ENCODE measurements at places on chromosomes 5 and 9. TPM values are rescaled to one million over a fixed set of nuclear protein-coding genes. Genes with fewer than 3 reads are reported as not detected.

LOX gene
- 6.9 TPM for total RNA-seq

GPR150 gene
- 0.50 TPM for total RNA-seq

SOHLH1 gene
- total RNA-seq, result 0.17 TPM

LYRM7 gene
- 12.7 TPM for total RNA-seq

DDX4 gene
- total RNA-seq, result not detected

PCDHGA10 gene
- total RNA-seq, result 6.3 TPM

- no peak for DNase-seq
These were observed 3.4 kb downstream of the EPB41L4B start for GRCh38 chr9:109317311-109317978.

DNA sequence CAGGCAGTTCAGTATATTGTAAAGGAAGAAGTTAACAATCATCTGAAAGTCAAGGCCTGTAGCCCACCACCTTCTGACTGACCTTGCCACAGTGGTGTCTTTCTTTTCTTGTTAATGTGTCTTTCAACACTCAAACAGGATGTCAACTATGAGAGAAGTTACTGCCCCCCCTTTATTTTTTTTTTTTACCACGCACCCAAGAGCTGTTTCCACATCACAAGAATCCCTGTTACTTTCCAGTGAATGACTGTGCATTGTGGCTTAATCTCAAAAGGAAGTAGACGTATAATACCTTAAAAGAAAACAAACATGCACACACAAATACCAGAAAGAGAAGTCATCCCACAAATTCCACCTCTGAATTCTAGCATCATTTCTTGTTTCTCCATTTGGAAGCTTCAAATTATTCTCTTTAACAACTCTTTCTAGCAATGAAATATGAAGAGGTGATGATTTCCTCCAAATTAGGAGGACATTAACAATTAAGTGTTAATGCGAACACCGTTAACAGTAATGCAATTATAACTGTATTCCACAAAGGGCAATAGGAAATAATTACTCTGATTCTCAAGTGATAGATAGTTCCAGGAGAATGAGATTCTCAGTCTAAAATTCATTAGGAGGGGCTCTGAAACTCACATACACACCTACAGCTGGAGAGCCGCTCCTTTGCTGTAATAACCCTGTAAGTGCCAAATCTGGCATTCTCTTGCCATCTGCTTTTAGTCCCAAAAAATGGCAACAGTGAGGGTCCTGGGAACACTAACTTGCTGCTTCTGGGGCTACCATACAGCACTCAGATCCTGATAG is 201.0 kb downstream of the EFNA5 start:
- DNase-seq, result no peak

- no peak for DNase-seq
These were observed 47.4 kb downstream of the SPEF2 start for GRCh38 chr5:35665096-35665495.

DNA sequence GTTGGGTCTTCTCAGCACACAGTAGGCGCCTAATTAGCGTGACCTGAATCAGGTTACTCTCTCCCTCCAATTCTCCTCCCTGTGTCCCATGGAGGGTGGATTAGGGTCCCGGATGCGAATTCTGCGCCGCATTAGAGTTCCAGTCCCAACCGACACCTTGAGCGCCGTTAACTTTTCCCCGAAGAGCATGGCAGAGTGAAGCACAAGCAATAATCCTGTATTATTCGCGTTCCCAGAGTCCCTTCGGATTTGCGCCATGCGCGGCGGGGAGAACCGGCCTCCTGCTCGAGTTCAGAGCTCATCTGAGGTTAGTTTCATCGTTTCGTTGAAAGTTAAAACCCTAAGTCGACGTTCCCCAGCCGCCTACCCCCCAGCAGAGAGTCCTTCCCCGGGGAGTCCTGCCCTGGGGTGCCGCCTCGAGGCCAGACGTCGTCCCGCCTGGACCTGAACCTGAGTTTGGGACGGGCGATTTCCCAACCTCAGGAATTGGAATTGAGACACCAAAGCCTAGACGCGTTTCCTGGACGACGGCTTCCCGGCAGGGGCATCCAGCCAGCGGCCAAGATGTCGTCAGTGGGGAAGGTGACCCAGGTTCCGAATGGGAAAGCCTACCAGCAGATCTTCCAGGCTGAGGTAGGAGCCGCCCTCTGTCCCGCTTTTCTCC is at the start of gene CCDC180:
TSS of gene CCDC180 (plus strand) at position 160 of the 664 bp plus-strand sequence. CDS start at position 565, 405 bp downstream.
- peak; percentile 54 for DNase-seq

DNA sequence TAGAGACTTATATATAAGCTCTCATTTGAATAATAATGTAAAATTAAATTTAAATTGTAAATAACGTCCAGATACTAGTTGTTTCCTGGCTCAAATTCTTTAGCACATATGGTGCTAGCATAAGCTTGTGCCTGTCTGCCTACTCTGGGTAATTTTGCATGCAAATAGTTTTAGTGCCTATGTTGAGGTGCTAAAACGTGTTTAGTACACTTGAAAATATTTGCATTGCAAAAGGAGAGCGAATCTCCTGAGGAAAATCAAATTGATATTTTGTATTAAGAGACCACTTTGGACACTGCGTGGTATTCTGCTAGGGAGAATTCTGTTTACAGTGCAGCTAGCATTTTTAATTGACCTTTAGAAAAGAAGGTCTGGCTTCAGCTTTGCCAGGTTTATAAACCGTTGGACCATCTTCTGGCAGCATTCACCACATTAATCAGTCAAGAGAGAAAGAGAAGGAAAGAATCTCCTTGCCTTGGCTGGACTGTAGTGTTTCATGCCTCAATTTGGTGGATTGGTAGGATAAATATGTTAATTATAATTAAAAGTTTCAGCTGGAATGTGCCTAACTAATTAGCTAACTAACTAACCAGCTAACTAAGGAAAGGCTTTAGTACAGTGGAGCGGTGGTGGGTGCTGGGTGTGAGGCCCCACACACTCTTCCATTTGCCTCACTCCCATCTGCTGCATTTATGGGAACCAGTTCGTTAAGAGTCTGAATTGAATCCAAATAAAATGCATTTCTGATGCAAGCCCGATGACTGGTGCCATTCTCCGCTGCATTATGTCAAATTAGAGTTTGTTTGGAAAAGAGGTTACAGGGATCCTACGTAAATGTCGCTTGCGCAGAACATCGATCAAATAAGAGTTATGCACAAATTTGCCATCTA is 150.1 kb upstream of the MPDZ start:
- no peak for DNase-seq

DNA sequence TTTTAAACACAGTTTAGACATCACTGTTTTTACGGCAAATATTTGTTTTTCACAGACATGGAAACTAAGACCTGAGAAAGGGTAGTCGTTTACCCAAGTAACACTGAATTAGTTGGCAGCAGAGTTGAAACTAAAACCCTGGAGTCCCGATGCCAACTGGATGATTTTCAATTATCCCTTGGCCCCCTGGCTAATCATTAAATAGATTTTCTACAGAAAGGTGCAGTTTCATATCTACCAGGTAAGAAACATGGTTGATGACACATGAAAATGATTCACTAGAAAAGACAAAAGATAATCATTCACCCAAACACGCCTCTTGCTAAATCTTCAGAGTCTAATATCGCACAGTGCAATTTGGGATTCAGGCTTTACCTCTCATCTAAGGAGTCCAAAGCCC is 136.9 kb downstream of the SEMA5A start:
- no peak for DNase-seq

DNA sequence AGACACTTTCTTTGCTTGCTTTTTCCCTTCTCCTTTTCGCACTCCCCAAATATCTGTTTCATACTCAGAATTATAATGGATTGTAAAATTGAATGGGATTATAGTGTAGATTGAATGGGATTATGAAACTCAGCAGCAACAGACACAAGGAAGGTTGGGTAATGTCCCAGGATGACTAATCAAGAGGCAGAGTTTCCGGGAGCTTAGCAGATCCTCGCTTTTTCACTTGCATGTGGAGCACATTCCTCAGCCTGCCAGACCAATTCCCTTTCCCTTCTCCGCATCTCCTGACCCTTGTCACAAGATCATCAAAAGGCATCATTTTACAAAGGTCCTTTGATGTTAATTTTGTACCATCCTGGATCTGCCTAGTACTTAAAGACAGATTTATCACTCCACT is 55.1 kb upstream of the SLC1A1 start:
- no peak for DNase-seq

DNA sequence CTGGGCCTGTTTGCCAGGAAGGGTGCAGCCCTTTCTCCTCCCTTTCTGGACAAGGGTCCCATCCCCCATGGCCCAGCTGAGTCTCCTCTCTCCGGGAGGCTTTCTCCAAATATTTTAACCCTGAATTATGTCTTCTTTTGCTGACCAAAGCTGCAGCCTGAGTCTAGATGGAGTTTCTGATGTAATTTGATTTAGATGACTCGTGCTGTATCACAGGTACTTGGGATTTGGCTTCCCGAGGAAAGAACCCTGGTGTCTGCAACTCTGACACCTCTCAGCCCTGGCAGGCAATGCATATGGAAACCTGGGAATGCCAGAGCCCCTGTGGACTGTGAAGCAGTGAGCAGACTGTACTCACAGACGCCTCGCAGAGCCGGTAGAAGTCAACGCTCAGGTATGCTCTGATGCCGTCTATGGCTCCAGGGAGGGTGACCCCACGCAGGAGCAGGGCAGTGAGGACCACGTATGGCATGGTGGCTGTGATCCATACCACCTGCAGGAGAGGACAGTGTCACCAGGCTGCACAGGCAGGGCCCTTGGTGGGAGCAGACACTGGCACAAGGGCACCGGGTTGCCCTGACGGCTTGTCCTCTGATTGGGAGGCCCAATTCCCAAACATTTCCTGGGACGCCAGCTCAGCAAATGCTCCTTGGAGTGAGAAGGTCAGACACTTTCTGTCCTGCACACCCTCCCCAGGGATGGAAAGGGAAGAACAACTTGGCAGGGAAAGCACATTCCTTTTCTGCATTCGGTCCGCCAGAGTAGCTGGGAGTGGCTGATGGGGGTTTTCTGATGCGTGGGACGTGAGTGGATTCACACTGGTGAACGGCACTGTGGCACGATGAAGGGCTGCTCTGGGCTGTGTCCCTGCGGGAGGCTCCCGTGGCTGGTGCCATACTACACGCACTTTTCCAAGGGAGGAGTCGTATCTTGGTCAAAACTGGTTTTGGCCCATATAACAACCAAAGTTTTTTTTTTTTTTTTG is 24.7 kb downstream of the SLC6A3 start:
- no peak for DNase-seq

GRCh38 chr5:59786334-59786805 is 107.2 kb downstream of the PDE4D start:
- no peak for DNase-seq

DNA sequence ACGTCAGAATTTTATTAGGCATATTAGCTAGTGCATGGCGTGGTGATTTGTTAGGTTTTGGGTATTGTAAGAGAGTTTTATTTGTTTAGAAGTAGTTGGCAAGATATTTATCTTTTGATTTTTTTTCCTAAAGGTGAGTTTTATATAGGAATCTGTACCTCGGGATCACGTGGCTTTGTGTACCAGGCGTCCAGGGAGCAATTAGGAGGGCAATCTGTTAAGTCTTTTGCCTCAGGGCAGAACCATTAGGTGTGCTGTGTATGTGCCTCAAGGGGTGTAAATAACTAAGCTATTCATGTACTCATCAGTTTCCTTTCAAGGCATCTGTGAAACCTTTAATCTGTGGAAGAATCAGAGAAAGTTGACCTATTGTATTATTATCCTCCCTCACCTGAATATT is 39.4 kb downstream of the ZSWIM6 start:
- DNase-seq, result no peak

- DNase-seq, result no peak
These were observed 373.6 kb downstream of the BNC2 start for GRCh38 chr9:16496908-16497307.

GRCh38 chr5:139637438-139638089 is 10.6 kb upstream of the CXXC5 start:
- peak; percentile 79 for DNase-seq

DNA sequence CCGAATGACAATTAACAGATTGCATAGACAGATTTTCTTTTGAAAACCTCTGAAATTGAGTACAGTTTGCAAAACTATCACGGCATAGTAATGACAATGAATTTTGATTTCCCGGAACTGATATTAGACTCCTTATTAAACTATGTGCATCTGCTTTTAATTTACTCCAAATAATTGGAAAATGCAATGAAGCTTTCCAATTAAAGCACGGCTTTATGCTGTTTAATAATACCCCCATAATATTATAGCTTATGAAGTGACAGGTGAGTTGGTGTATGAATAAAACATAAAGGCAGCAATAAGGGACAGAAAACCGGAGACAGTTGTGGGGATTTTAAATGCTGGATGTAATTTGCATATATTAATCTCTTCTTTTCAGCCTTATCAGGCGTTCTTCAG is 110.6 kb downstream of the MVB12B start:
- no peak for DNase-seq

DNA sequence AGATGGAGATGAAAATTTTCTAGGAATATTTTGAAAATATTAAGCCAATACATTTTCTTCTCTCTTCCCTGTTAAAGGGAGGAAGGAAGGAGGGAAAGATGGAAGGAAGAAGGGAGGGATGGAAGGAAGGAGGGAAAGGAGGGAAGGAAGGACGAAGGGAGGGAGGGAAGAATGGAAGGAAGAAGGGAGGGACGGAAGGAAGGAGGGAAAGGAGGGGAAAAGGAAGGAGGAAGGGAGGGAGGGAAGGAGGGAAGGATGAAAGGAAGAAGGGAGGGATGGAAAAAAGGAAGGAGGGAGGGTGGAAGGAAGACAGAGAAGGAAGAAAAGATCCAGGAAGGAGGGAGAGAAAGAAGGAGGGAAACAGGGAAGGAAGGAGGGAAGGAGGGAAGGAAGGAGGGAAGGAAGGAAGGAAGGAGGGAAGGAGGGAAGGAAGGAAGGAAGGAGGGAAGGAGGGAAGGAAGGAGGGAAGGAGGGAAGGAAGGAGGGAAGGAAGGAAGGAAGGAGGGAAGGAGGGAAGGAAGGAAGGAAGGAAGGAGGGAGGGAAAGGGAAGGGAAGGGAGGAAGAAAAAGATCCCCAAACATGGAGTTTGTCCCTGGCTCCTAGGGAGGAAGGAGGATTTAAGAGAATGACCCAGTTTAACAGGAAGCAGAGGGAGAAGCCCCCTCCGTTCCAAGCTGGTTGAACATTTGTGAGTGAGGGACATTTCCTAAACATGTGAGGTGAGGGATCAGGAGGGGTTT is 70.3 kb upstream of the NEURL1B start:
- no peak for DNase-seq

- DNase-seq, result no peak
These were observed 112.8 kb downstream of the DAPK1 start for GRCh38 chr9:87610200-87611155.

GRCh38 chr5:54329731-54330709 is 19.6 kb upstream of the ARL15 start:
- DNase-seq, result no peak

DNA sequence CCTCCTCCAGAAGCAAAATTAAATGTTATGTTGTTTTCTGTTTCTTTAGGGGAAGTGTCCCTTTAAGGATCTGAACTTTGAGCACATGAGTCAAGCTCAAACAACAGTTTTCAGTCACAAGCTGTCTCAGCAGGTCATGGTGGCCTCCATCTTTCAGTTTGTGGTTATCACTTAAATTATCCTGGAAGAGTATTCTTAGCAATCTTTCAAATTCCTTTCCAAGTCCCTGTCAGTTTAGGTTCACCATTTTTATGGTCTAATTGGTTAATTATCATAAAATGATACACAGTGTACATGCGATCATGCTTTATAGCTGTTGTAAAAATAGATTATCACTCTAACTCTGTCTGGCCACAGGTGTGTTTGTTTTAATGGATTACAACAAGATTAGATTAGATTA is 43.1 kb upstream of the SELENOP start:
- no peak for DNase-seq

Measured in ovary (tissue), 10 donors.